ENCODE measurements at places on chromosomes 1 and 21. TPM values are rescaled to one million over a fixed set of nuclear protein-coding genes. Genes with fewer than 3 reads are reported as not detected.

- DNase-seq = no peak
- no peak overlapping the region for H3K27ac ChIP-seq
- no peaks in the 10 kb centered on the region for H3K27me3 ChIP-seq
- peaks cover 7% of the 10 kb centered on the region for H3K4me1 ChIP-seq
- no peaks in the 10 kb centered on the region for H3K36me3 ChIP-seq
These were observed 993.0 kb upstream of the PRMT6 start for GRCh38 chr1:106063510-106063909.

DNA sequence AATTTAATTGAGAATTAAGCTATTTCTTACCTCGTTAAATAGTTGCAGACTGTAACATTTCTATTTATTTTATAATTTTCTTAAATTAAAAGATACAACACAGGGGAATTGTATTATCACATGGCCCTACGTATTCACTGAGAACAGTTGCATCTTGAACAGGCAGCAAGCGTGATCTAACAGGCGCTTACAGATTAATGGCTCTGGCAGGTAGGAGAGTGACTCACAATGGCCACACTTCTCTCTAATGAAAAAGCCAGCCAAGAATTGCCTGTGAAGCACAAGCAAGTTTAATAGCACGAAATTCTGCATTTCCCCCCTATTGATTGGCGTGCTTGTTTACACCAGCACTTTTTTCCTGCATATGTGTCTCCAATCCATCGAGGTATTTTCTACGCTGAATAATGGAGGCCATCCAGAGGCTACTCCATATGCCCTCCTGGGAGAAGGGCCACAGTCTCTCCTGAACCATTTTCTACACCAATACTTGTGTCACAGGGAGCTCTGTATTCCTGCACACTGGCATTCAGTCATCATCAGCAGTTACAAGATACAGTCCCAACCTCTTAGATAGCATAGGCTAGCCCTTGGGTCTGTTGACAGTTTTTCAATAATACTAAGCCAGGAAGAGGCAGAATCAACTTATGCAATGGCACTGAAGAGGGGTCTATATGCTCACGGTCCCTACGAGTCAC is 150.6 kb upstream of the PLD5 start:
- no peak overlapping the region for H3K4me3 ChIP-seq
- no peaks in the 10 kb centered on the region for H3K36me3 ChIP-seq
- no peaks in the 10 kb centered on the region for H3K27me3 ChIP-seq
- peaks cover 15% of the 10 kb centered on the region for H3K4me1 ChIP-seq
- H3K27ac ChIP-seq = no peak overlapping the region

- H3K4me1 ChIP-seq = no peaks in the 10 kb centered on the region
- peaks cover 20% of the 10 kb centered on the region for H3K36me3 ChIP-seq
- 0 out of 2 replicates have a peak overlapping the region, but pooled peaks have one; percentile 26 for H3K27ac ChIP-seq
- H3K27me3 ChIP-seq = no peaks in the 10 kb centered on the region
- H3K4me3 ChIP-seq = no peak overlapping the region
These were observed 38.6 kb downstream of the RNF11 start for GRCh38 chr1:51274676-51275075.

Gene FASLG
- total RNA-seq = not detected

Measured in WTC11 (cell line).